ENCODE measurements at places on chromosomes 16 and 17. TPM values are rescaled to one million over a fixed set of nuclear protein-coding genes. Genes with fewer than 3 reads are reported as not detected.

DNA sequence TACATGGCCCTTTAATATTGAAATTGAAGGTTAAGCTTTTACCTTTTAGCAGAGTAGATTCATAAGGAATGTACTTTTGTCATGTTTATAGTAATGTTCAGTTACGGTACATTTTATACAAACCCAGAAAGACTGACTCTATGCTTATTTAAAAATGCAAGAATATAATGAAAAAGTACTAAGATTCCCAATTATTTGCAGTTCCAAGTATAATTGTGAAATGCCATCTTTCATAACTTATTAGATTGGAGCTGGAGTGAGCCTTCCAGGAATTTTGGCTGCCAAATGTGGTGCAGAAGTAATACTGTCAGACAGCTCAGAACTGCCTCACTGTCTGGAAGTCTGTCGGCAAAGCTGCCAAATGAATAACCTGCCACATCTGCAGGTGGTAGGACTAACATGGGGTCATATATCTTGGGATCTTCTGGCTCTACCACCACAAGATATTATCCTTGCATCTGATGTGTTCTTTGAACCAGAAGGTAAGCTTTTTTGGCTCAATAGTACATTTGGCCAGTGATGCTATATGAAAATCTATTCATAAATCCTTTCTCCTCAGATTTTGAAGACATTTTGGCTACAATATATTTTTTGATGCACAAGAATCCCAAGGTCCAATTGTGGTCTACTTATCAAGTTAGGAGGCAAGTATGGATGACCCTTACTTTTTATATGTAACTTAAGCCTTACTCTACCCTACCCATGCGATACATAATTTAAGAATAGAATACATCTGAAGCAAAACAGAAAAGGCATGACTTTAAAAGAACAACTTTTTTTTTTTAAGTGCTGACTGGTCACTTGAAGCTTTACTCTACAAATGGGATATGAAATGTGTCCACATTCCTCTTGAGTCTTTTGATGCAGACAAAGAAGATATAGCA is 4.2 kb downstream of the SRSF2 start:
- H3K4me3 ChIP-seq: peak overlapping the region; percentile 94
- peaks cover 60% of the 10 kb centered on the region for H3K4me1 ChIP-seq

DNA sequence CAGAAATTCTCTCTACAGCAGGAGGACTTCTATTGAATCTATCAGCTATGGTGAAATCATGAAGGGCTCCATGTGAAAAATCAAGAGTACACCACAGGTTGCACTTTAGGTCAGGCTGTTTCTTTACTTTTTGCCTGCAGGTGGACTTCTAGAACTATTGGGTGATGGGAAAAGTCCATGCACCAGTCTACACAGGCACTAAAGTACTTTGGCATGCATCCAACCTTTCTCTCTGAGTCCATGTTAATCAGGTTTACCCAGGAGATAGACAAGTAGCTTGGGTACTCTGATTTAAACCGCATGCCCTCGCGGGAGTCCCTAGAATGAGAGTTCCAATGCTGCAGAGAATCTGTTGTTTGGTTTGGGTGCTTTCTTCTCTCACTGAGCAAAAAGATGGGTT is 9.1 kb upstream of the ANKFN1 start:
- no peak for DNase-seq
- no peak overlapping the region for H3K4me3 ChIP-seq
- no peaks in the 10 kb centered on the region for H3K4me1 ChIP-seq
- H3K36me3 ChIP-seq: no peaks in the 10 kb centered on the region
- H3K27me3 ChIP-seq: peaks cover 10% of the 10 kb centered on the region
- no peak overlapping the region for H3K27ac ChIP-seq

The LPO gene
- 0.12 TPM for total RNA-seq

DNA sequence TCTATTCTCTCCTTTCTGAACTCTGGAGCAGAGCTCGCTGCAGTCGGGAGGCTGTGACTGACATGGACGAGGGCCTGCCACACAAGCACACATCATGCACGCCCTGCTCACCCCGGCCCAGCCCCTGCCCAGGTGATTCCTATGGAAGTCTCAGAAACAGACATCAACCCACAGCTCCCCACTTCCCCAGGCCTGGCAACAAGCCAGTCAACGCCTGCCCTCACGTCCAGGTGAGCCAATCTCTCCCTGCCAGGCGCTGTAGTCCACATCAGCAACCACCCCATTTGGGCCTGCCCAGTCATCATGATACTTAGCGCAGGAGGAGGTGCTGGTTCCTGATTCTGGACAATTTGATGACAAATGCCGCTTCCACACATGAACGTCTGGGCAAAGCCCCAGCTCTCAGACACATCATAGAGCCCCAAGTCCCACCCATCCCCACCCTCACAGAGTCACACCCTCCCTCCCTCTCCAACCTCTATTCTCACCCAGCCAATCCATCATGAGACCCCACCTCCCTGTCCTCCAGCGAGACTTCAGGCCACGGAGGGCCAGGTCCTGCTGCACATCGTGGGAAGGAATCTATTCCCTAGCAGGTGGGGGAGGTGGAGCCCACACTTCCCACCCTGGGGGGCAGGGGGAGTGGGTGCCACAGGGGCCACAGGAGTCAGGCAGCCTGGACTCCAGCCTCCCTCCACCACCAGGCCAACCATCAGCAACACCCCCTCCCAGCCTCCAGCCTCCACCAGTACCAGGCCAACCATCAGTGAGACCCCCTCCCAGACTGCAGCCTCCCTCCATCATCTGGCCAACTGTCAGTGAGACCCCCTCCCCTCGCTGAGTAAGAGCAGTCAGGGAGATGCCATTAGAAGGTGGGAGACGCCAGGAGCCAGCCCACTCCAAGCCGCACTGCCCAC is 33.7 kb upstream of the GSG1L start:
- H3K4me1 ChIP-seq: no peaks in the 10 kb centered on the region
- H3K36me3 ChIP-seq: peaks cover 13% of the 10 kb centered on the region
- H3K4me3 ChIP-seq: no peak overlapping the region
- H3K27ac ChIP-seq: no peak overlapping the region
- H3K27me3 ChIP-seq: no peaks in the 10 kb centered on the region
- no peak for DNase-seq

The STAT5B gene
- 252 TPM for total RNA-seq

The KRTAP2-3 gene
- not detected for total RNA-seq

The EVI2A gene
- total RNA-seq: 31.9 TPM

- H3K27me3 ChIP-seq: no peaks in the 10 kb centered on the region
- H3K4me1 ChIP-seq: peaks cover 8% of the 10 kb centered on the region
- H3K36me3 ChIP-seq: peaks cover 21% of the 10 kb centered on the region
- peak; percentile 88 for DNase-seq
- no peak overlapping the region for H3K4me3 ChIP-seq
Observed at GRCh38 chr16:29848420-29849297, 14.4 kb downstream of the CDIPT start.

- no peak overlapping the region for H3K27ac ChIP-seq
- H3K36me3 ChIP-seq: no peaks in the 10 kb centered on the region
- no peak overlapping the region for H3K4me3 ChIP-seq
- no peaks in the 10 kb centered on the region for H3K4me1 ChIP-seq
Observed at GRCh38 chr17:44540246-44541084, 16.8 kb upstream of the FZD2 start.

The TMEM208 gene
- 31.0 TPM for total RNA-seq

The PEMT gene
- 21.6 TPM for total RNA-seq

The NPB gene
- 0.19 TPM for total RNA-seq

GRCh38 chr17:2710071-2710802 is 1.3 kb downstream of the CLUH start:
- H3K27me3 ChIP-seq: no peaks in the 10 kb centered on the region
- H3K36me3 ChIP-seq: peaks cover 4% of the 10 kb centered on the region
- no peak for DNase-seq
- peak overlapping the region; percentile 84 for H3K27ac ChIP-seq

- H3K4me1 ChIP-seq: no peaks in the 10 kb centered on the region
- no peaks in the 10 kb centered on the region for H3K36me3 ChIP-seq
- H3K27me3 ChIP-seq: no peaks in the 10 kb centered on the region
Observed at GRCh38 chr17:75507733-75508719, 7.3 kb downstream of the CASKIN2 start.

- no peaks in the 10 kb centered on the region for H3K4me1 ChIP-seq
- H3K27ac ChIP-seq: no peak overlapping the region
- H3K4me3 ChIP-seq: no peak overlapping the region
- no peak for DNase-seq
Observed at GRCh38 chr16:80038566-80038965, 438.0 kb upstream of the MAF start.
